ENCODE measurements at places on chromosomes 2 and 18.

GRCh38 chr2:237358721-237359517 lies 55.0 kb downstream of the COL6A3 start:
- DNase-seq: no peak

DNA sequence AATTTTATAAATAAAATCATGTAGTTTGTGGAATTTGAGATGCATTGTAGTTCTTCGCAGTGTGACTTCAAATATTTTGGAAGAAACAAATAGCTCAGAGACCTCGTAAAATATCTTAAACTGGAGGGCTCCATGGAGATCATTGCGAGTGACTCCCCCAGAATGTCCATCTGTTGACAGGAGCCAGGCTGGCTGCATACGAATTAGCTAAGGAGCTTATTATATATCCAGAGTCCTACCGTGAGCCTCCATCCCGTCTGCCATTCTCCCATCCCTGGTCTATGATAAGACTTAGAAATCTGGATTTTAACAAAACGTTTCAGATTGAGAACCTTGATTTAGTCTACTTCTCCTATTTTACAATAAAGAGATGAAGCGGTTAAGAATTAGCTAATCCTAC lies 80.2 kb downstream of the MSH2 start:
- DNase-seq: no peak

- peak; percentile 54 for DNase-seq
Observed at GRCh38 chr2:26770986-26771586, 7.0 kb downstream of the SLC35F6 start.

GRCh38 chr2:11941201-11942177 lies 195.1 kb downstream of the LPIN1 start:
- DNase-seq: no peak

DNA sequence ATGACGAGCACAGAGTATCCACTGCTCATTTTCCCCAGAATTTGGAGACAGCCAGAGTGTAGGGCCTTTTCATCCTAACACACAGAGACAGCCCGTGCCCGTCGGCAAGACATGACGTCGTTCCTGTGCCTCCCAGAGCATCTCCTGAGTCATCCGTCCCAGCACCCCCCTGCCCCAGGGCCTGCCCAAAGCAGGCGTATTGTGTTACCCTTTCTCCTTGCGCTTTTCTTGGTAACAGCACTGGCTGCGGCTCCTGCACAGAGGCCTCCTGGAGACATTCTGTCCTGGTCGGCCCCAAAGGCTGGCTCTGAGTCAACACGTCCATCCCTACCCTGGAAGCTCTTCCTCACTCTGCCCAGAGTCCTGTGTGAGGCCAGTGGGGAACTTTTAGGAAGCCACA lies 217.1 kb downstream of the KLHL29 start:
- DNase-seq: peak; percentile 25

DNA sequence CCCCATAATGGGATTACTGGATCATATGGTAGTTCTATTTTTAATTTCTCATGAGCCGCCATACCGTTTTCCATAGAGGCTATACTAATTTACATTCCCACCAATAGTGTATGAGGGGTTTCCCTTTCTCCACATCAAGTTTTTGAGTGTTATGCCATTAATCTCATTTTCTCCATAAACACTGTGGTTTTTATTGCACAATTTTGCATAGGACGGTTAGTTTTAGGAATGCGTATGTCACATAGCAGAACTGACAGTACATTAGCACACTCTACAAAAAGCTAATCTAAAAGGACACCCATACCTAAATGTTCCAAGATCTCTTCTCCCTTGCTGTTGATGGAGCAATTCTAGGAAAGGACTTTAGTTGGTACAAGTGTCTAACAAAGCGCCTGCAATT lies 32.5 kb downstream of the DARS1 start:
- peak; percentile 47 for DNase-seq

DNA sequence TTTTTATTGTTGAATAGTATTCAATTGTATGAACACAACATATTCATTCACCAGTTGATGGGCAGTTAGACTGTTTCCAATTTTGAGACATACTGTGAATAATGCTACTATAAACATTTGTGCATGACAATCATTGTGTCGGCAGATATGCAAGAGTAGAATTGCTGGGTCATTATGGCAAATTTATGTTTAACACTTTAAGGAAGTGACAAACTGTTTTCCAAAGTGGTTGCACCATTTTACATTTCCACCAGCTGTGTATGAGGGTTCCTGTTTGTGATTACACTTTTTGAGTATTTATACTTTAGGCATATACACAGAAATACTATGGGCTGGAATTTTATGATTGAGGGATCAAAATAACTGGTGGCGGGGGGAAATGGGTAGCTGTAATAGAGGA lies 61.2 kb downstream of the MAP4K3 start:
- DNase-seq: peak; percentile 12

DNA sequence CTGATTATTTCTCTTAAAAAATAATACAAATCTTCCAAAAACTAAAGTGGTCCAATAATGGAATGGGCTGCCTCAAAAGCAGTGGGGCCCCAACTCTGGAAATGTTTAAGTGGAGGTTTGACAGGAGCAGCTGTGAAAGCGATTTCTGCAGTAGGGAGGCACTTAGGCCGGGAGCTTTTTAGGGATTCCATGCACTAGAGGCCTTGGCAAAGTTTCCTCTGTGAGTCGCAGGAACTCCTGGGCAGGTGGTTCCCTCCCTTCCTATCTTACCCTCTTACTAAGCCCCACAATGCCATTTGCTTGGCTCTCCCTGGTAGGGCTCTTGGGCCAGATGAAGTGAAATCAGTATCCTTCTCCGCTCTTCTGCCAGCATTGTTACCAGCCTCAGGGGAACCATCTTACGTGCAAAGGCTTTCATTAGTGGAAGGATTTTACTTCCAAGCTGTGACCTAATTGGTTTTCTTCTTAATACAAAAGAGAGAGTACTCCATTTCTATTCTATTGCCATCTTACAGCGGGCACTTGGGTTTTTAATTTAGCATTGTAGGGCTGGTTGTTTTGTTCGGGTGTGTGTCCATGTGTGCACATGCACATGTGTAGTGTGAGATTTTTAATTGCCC lies 34.3 kb upstream of the C18orf32 start:
- DNase-seq: no peak

DNA sequence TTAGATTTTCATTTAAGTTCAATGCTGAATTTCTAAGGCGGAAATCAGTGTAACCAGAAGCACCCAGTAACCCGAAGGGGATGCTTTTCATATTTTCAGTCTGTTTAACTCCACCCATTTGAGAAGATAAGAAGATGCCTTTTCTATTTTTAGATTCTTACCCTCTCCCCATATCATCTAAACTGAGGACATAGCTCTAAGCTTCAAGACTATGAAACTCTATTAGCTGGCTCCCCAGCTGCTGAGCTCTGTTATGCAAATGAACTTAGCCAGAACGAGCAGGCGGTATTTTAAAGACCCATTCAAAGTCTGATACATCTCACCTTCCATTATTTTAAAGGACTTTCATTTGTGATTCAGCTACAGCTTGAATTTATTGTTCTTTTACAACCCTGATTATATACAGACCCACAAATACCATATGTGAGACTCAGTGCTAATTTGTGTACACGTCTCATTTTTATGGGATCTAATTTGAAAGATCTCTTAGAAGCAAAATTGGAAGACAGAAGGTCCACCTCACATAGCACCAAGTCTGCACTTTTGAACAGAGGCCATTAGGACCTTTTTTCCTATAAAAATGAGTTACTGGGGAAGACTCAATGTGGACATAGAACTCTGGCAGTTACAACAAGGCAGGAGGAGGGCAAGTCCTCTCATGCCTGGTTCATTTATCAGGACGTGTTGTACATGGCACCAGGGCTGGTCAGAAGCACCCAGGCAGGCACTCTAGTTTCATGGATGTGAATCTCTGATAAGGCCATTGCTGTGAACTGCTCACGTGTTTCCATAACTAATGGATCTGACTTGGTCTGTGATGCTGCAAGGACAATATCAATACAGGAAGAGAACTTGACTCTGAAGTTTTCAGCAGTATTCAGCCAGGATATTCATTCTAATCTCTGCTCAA lies 16.3 kb downstream of the CDC42EP3 start:
- no peak for DNase-seq

- no peak for DNase-seq
Observed at GRCh38 chr2:194464964-194465638, 1191.9 kb upstream of the SLC39A10 start.

DNA sequence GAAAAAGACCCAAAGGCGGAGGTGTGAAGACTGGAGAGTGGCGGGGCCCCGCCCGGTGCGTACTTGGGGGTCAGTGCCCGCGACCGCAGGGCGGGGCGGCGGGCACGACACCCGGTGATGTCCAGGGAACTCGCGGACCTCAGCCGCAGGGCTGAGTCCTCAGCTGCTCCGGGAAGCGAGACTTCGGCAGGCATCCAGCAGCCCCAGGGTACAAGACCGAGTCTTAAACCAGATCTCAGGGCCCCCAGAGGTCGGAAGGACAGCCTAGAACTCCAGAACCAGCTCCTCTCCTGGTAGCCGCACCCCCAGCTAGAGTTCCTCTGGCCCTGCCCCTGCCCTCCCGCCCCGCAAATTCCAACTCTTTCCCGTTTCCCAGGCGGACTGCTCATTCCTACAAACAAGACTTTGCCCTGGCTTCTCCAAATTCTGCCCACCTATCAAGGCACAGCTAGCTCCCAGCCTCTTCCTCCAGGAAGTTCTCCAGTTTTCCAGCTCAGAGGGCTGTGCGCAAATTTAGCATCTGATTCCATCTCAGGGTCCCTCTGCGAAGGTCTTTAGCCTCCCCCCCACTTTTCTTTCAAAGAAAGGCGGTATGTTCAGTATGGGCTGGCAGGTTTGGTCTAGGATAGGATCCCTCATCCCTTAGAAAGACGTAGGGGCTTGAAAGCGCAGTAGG lies 26.0 kb upstream of the NOTO start:
- DNase-seq: peak; percentile 29

DNA sequence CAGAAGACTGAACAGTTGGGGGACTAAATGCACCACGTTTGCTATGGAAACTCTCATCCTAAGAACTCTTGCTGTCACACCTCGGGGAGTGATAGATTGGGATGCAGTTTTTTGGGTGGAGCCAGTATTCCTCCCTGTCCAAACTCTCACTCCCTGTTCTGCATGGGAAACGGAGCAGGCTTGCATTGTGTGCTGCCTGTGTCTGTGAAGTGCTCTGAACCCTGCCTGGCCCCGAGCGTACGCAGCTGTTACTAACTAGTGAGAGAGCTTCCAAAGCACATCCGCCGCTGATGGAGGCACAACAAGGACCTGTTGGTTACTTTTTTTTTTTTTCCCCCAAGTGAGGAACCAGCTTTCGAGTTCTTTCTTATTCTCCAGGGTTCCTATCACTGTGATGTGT lies 195.5 kb downstream of the ANAPC1 start:
- no peak for DNase-seq

DNA sequence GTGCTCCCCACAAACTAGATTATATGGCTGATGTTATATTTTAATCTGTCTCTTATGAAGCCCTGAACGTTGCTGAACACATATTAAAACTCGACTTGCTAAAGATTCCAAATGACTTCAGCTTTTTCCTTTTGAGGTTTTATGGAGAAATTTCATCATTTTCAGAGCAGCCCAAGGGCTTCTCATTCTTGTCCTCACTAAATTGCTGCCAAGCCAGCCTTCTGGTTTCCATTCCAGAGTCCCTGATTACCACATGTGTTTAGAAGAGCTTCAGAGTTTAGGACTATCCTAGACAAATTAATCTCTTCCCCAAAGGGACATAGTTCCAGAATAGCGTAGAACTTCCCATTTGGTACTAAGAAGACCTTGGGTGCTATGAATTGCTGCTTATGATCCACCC lies 77.8 kb upstream of the CCDC195 start:
- no peak for DNase-seq

DNA sequence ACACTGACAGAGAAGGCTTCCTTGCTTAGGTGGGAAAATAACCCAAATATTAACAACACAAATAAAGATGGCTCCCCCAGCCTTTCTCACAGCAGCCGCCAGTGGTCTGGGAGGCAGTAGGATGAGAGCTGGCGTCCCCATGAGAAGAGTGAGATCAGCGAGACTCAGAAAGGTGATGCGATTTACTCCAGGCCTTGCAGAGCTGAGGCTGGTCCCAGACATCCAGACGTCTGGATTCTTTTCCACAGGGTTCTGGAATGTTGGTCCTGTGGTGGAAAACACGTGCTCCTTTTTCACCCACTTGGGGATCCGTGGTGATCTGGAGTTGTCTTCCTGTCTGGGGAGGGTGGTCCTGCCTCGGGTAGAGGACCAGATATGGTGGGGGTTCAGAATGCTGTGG lies 190.6 kb downstream of the CTIF start:
- DNase-seq: no peak

- no peak for DNase-seq
Observed at GRCh38 chr2:158513841-158514240, 57.1 kb downstream of the PKP4 start.

DNA sequence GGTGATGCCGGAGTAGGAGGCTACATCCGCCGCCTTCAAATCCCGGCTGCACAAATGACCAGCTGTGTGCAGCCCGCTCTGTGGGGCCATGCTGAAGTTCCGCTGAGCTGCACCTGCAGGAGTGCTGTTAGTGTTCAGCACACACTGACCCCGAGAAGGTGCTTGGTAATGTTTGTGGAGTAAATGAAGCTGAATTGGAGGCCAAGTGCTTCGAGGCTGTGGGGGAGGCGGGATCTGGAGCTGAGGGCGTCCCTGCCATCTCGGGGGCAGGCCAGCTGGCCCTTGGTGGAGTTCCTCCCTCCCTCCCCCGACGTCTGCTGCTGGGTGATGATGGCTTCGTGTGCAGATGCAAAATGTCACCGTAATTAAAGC lies 23.2 kb downstream of the KCNF1 start:
- no peak for DNase-seq

DNA sequence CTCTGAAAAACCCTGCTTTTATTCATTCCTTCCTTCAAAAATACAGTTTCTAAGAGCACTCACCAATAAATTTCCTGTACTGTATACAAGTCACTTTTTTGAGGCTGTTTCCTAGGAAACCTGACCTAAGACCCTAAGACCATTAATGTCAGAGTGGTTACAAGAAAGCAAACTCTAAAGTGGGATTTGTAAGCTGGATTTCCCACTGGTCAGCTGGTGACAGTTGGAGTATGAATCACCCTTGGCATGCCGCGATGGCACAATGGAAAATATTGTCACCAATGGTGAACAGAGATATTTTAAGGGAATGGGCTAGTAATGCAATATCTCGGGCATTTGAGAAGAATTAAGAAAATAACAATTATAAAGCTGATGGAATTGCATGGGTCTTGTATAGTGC lies 101.9 kb downstream of the COL3A1 start:
- no peak for DNase-seq

DNA sequence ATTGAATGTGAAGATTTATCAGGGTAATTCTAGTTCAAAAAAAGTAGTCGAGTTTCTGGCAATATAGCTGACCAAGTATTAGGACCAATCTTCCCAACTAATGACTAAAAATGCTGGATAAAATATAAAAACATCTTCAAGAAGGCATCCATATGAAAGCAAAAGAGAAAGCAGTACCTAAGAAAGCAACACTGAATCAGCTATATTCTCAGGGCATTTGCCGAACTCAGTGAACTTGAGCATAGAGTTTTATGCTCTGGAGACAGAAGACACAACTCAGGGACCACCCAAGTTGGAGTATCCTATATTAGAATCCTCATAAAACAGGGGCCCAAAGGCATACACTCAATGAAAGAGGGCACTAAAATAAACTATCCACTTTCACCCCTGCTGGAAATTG lies 103.7 kb upstream of the HNRNPA3 start:
- no peak for DNase-seq
